ENCODE measurements at places on chromosomes 13 and 19. TPM values are rescaled to one million over a fixed set of nuclear protein-coding genes. Genes with fewer than 3 reads are reported as not detected.
A peak's percentile ranks its signal among the peaks of the same experiment; 100 is the strongest.

GRCh38 chr19:1522838-1523237 lies 1.0 kb upstream of the PLK5 start:
- H3K27ac ChIP-seq, result no peak overlapping the region

- H3K36me3 ChIP-seq, result no peaks in the 10 kb centered on the region
- H3K4me1 ChIP-seq, result no peaks in the 10 kb centered on the region
- no peak overlapping the region for H3K27ac ChIP-seq
- H3K4me3 ChIP-seq, result no peak overlapping the region
- peaks cover 4% of the 10 kb centered on the region for H3K27me3 ChIP-seq
Measured at GRCh38 chr19:47343194-47343802, 5.8 kb upstream of the DHX34 start.

- H3K27me3 ChIP-seq, result peaks cover 3% of the 10 kb centered on the region
- H3K4me1 ChIP-seq, result peaks cover 18% of the 10 kb centered on the region
- H3K27ac ChIP-seq, result no peak overlapping the region
Measured at GRCh38 chr13:79290595-79291244, 115.3 kb downstream of the RBM26 start.

GRCh38 chr19:290372-291005 lies 714 bp downstream of the PLPP2 start:
- H3K27me3 ChIP-seq, result peaks cover 18% of the 10 kb centered on the region
- no peak for DNase-seq
- no peaks in the 10 kb centered on the region for H3K36me3 ChIP-seq
- no peaks in the 10 kb centered on the region for H3K4me1 ChIP-seq
- no peak overlapping the region for H3K27ac ChIP-seq

GRCh38 chr19:55345818-55346724 lies 6.4 kb downstream of the KMT5C start:
- H3K4me1 ChIP-seq, result peaks cover 31% of the 10 kb centered on the region
- peak overlapping the region; percentile 81 for H3K27ac ChIP-seq
- peak; percentile 59 for DNase-seq
- no peaks in the 10 kb centered on the region for H3K36me3 ChIP-seq

DNA sequence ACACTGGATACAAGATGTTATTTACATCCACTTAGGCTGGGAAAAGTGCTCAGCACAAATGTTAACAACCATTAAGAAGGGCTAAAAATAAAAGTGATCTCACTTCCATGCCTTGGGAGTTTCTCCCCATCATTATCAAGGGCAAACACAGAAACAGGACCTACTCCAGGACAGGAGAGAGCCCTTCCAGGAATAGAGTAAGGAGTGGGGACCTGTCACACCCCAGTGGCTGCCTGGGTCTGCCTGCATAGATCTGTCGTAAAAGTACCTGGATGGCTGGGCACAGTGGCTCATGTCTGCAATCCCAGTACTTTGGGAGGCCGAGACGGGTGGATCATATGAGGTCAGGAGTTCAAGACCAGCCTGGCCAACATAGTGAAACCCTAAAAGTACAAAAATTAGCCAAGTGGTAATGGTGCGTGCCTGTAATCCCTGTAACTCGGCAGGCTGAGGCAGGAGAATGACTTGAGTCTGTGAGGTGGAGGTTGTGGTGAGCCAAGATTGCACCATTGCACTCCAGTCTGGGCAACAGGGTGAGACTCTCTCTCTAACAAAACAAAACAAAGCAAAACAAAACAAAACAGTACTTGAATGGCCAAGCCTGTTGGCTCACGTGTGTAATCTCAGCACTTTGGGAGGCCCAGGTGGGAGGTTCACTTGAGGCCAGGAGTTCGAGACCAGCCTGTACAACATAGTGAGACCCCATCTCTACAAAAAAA lies 5.6 kb downstream of the ATP8A2 start:
- no peak overlapping the region for H3K27ac ChIP-seq
- peaks cover 59% of the 10 kb centered on the region for H3K4me1 ChIP-seq
- peaks cover 12% of the 10 kb centered on the region for H3K27me3 ChIP-seq
- DNase-seq, result no peak
- no peak overlapping the region for H3K4me3 ChIP-seq

DNA sequence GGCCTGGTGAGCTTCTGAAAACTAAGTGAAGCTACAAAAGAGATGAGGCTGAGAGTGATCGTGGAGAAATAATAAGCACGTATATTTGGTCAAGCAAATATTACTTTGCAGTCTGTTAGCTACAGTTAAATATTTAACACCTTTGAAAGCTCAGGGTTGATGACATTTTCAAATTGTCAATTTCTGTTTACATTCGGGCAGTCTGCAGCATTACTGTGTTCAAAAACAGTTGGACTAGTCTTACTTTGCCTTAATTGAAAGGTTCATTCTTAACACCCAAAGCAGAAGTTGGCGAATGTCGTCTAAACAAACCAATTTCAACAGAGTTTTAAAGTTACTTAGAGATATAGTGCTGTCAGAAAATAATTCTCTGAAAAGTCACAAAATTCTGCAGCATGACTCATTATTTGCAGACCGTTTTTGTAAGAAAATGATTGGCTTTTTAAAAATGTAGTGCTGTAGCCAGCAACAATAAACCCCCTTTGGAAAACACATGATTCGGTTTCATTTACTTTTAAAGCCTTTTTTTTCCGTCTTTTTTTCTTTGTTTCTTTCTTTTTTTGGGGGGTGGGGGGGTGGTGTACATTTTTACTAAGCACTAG lies 549.0 kb downstream of the GPC6 start:
- DNase-seq, result no peak
- peaks cover 17% of the 10 kb centered on the region for H3K4me1 ChIP-seq
- no peaks in the 10 kb centered on the region for H3K36me3 ChIP-seq
- H3K27ac ChIP-seq, result no peak overlapping the region
- H3K27me3 ChIP-seq, result no peaks in the 10 kb centered on the region
- no peak overlapping the region for H3K4me3 ChIP-seq

DNA sequence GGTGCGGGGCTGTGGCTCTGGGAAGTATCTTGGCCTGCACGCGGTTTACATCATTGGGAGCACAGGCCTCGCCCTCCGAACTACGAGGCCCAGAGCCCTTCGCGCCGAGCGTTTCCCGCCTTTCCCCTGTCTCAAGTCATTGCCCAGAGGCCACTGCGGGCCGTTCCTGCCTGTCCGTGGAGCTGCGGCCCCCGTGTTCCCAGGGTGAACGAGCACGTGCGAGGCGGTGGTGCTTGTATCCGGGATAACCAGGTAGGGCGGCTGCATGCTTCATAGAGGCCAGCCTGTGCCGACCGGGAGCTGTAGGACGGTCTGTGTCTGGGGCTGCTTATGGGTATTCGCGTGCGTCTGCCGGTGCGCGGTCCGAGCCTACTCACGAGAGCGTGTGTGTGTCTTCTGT lies 32.5 kb downstream of the ZNF527 start:
- no peaks in the 10 kb centered on the region for H3K27me3 ChIP-seq
- no peak overlapping the region for H3K27ac ChIP-seq
- H3K36me3 ChIP-seq, result peaks cover 29% of the 10 kb centered on the region
- no peak overlapping the region for H3K4me3 ChIP-seq

DNA sequence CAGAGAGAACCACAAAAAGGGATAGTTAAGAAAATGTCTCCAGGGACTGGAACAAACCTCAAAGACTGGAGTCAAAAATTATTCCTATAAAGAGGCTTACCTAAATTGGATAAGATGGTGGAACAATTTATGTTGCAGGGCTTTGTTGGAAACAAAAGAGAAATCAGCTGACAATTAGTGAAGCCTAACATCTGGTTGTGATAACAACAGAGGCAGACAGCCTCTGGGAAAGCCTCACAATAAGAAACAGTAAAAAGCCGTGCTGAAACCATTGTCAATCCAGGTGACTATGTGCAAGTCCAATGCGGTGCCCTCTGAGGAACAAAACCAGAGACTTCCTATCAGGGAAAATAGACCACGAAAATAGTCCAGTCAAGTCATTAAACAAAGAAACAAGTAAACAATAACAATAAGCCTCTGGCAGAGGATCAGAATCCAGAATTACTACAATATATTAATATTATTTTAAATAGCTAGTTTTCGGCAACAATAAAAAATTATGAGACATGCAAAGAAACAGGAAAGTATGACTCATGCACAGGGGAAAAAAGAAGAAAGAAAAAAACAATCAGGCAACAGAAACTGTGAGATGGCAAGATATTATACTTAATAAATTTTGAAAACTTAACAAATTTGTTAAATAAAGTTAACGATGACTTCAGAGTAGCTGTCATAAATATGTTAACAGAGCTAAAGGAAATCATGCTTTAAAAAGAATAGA lies 99.7 kb upstream of the RXFP2 start:
- H3K36me3 ChIP-seq, result peaks cover 13% of the 10 kb centered on the region
- H3K4me1 ChIP-seq, result no peaks in the 10 kb centered on the region
- H3K27me3 ChIP-seq, result peaks cover 3% of the 10 kb centered on the region
- no peak overlapping the region for H3K27ac ChIP-seq
- DNase-seq, result no peak

DNA sequence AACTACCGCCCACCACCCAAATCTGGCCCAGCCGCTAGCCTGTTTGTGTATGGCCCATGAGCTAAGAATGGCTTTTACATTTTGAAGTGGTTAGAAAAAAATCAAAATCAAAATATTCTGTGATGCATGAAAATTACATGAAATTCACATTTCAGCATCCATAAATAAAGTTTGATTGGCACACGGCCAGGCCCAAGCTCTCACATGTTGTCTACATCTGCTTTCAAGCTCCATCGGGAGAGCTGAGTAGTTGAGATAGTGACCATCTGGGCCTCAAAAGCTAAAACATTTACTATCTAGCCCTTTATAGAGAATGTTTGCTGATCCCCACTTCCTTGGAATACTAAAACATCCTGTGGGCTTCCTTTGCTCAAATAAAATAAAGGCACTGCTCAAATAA lies 14.5 kb downstream of the RFX2 start:
- no peak overlapping the region for H3K4me3 ChIP-seq
- DNase-seq, result no peak
- peaks cover 2% of the 10 kb centered on the region for H3K27me3 ChIP-seq
- no peak overlapping the region for H3K27ac ChIP-seq
- peaks cover 17% of the 10 kb centered on the region for H3K4me1 ChIP-seq
- H3K36me3 ChIP-seq, result no peaks in the 10 kb centered on the region

GRCh38 chr19:18521692-18522123 lies at the start of gene ELL:
ELL (minus strand) TSS chr19:18522070; CDS start chr19:18522055, 15 bp downstream.
- H3K27me3 ChIP-seq, result peaks cover 13% of the 10 kb centered on the region
- no peak for DNase-seq
- peaks cover 6% of the 10 kb centered on the region for H3K4me1 ChIP-seq
- peak within 1 kb of the TSS; percentile 96 for H3K4me3 ChIP-seq

DNA sequence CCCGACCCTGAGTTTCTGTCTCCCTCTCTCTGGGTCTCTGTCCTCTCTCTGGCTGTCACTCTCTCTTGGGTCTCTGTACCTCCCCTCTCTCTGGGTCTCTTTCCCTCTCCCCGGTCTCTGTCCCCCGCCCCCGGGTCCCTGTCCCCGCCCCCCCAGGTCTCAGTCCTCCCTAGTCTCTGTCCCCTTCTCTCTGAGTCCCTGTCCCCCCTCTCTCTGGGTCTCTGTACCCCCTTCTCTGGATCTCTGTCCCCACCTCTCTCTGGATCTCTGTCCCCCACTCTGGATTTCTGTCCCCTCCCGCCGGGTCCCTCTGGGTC lies 2.3 kb upstream of the FTL start:
- no peak for DNase-seq
- no peak overlapping the region for H3K4me3 ChIP-seq
- H3K36me3 ChIP-seq, result no peaks in the 10 kb centered on the region
- H3K27ac ChIP-seq, result no peak overlapping the region
- H3K4me1 ChIP-seq, result peaks cover 27% of the 10 kb centered on the region

DNA sequence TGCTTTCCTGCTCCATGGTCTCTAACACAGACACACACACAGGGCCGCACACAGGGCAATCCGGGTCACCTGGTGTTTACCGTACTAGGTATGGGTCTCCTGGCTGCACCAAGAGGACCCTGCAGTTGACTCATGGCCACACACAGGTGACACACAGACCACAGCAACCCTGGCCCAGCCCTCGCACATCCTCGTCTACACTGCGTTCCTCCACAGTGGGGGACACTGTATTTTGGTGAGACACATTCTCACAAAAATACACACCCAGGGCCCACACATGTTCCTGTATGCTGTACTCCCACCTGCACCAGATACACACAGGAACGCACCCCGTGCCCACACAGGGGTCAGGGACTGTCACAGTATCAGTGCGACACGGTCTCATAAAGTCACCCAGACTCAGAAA lies 12.8 kb downstream of the PDE4A start:
- H3K27ac ChIP-seq, result no peak overlapping the region
- no peak for DNase-seq
- peaks cover 25% of the 10 kb centered on the region for H3K27me3 ChIP-seq
- no peaks in the 10 kb centered on the region for H3K4me1 ChIP-seq
- H3K36me3 ChIP-seq, result no peaks in the 10 kb centered on the region

GRCh38 chr19:42201489-42202289 lies 15.8 kb downstream of the DEDD2 start:
- no peak overlapping the region for H3K4me3 ChIP-seq
- H3K27me3 ChIP-seq, result peaks cover 5% of the 10 kb centered on the region

The TMEM161A gene
- total RNA-seq, result 16.2 TPM
